ENCODE measurements at places on chromosomes 16 and 17.

GRCh38 chr17:41171886-41172285, 3.9 kb upstream of the KRTAP4-3 start:
- DNase-seq = no peak

GRCh38 chr16:74795104-74795503, 20.5 kb upstream of the FA2H start:
- DNase-seq = no peak

DNA sequence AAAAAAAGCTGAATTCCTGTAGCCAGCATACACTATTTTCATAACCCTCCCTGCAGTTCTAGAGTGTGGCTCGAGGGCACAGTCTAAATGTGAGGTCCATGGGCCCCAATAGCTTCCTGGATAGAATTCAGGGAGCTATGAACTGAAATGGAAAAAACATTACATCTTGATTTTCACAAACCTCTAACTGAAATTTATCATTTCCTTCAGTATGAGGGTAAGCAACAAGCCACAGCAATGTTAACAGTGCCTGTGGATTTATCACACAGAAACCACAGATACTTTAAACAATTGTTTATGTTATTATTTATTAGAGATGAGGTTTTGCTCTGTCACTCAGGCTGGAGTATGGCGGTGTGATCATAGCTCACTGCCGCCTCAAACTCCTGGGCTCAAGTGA, 18.2 kb downstream of the TMEM92 start:
- no peak for DNase-seq

DNA sequence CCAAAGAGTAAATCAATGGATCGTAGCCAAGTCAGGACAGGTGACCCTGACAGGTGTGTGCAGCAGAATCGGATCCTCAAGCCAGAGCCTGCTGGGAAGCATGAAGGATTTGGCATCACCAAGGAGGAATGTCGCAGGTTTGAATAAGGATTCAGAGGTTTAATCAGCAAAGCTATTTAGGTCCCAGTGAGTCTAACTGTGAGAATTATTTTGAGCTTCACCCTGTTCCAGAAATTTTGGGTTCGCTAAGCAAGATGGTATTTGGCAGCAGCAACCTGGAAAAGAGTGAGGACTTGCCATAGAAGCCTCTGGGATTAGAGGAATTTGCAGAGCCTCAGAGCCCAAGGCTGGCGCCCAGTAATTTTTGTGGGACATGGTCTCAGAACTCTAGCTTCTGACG, 173.0 kb downstream of the CCDC182 start:
- DNase-seq = no peak

GRCh38 chr16:105521-105920, 27.5 kb downstream of the MPG start:
- no peak for DNase-seq

GRCh38 chr17:358491-359151, 6.0 kb upstream of the RPH3AL start:
- no peak for DNase-seq

DNA sequence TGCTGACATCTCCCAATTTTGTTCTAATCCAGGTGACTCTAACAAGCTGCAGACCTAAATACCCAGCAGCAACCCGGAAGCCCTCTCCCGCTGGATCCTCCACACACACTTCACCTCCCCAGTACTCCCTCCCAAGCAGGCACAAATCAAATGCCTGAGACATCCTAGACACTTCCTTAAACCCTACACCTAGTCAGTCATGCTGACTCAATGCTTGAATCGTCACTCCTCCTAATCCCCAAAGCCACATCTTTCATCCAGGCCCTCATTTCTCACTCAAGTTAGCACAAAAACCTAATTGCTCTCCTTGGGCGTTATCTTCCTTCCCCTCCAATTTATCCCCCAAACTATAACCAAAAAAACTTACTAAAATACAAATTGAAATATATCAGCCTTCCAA, 32.7 kb downstream of the CMC2 start:
- DNase-seq = no peak

DNA sequence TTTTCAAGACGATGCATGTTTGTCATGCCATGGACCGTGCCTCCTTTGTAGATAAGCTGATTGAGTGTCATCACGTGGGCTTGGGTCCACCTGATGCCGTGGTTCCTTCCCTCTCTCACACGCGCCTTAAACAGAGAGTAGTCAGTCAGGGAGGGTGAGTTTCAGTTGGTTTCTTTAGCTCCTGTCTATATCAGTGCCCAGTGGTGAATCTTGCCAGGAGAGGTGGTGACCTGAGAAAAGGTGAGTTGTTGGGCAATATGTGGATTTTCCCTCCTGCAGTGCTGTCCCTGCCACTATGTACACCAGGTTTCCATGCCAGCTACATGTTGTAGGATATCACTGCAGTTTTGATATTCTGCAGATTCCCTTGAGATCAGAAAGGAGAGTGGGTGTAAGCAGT, 129.7 kb downstream of the LAT start:
- DNase-seq = no peak

- no peak for DNase-seq
Measured at GRCh38 chr16:35752773-35753558, 2293.6 kb downstream of the TP53TG3F start.

DNA sequence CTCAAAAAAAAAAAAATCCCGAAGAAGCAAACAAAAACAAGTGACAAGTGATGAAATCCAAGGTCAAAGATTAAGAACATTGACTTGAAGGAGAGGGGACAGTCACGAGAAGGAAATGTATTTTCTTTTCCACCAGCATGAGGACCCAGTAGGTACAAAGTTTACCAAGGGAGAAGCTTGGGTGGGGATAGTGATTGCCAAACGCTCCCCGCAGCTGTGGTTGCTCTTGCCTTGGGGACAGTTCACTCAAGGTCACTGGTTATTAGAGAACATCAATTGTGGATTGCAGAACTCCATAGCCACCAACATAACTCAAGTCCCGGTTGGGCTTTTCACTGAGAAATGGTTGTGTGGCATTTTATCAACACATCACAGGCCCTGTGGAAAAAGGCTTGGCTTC, 27.0 kb downstream of the RSL1D1 start:
- no peak for DNase-seq

- DNase-seq = no peak
Measured at GRCh38 chr17:82151106-82151957, 53.3 kb upstream of the FASN start.

DNA sequence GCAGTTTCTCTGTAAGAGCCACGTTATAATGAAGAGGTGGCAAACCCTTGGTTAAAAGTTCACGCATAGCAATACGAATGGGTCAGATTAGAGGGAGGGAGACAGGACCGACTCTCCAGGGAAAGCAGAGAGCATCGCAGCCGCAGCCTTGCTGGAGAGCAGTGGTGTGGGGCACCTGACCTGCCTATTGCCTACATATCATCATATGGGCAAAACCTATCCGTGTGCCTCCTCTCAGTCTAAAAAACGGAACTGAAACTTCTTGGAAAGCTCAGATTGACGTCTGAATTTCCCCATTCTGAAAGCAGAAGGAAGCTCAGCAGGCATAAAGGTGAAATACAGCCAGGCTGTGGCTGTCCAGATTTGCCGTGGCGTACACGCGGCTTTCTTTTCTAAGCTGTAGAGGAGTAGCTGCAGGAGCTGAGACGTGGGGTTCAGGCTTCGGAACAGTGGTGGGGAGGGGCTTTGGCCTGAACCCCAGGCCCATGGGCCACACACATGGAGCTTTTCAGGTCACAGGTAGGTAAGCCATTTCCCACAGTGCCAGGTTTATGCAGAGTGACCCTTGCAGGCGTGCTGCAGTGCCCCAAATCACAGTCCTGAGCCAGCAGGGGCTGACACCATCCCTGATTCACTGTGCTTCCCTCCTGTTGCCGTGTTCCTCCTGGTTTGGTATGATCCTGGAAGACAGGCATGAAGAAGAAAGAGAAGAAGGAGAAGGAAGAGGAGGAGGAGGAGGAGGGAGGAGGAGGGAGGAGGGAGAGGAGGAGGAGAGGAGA, 41.6 kb upstream of the TNRC6C start:
- DNase-seq = no peak

DNA sequence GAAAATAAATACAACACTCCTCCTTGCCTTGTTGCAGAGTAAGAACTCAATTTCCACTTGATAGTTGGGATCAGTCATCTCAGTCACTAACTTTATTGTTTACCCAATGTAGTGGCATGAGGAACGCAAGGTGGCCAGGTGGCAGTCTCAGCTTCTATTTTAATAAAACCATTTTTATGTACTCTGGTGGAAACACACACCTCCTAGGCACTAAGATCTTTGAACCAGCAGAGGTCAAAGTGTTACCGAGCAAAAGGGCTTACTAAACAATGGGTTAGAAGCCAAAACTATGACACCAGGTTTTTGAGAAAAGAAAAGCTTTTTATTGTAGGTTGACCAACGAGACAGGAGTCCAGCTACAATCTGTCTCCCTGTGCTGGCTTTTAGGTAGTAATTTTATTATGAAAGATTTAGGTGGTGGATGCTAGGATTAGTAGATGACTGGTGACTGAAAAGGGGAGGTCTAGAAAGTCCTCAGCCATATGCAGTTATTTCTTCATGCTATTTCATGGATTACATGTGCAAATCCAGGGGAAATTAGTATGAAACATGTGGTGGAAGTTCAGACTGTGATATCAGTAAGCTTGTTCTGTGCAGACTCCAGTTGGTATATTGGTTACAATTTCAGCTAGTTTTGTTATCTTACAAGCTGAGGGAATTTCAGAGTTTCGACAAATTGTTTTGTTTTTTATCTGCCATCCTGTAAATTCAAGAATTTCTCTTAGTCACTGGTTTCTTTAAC, 122.3 kb downstream of the PCTP start:
- DNase-seq = no peak

- DNase-seq = no peak
Measured at GRCh38 chr17:64534187-64534586, 27.4 kb downstream of the CEP95 start.

GRCh38 chr16:3546986-3547682, 30.1 kb downstream of the NLRC3 start:
- no peak for DNase-seq

DNA sequence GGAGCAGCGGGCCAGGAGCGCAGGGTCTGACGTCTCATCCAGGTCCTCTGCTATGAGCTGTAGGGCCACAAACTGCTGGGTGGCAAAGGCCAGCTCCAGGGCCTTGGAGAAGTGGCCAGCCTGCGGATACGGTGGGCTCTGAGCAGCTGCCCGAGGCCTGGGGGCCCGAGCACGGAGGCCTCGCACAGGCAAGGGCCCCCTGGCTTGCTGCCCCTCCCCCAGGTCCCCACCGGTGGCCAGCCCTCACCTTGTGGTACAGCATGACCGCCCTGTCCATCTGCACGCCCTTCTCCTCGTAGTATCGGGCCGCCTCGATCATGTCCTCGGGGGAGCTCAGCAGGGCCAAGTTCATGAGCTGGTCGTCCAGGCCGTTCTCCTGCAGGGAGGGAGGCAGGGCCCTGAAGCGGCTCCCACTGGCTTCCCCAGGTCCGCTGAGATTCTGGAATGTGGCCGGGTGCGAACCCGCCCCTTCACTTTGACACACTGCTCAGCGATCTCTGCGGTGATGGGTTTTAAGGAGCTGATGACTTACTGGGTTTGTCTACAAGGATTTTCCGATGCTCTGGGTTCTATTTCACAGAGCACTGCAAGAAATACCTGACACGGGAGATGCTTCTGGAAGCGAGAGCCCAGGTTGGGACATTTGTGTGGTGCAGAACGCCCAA, 9.8 kb upstream of the TMEM204 start:
- DNase-seq = no peak

DNA sequence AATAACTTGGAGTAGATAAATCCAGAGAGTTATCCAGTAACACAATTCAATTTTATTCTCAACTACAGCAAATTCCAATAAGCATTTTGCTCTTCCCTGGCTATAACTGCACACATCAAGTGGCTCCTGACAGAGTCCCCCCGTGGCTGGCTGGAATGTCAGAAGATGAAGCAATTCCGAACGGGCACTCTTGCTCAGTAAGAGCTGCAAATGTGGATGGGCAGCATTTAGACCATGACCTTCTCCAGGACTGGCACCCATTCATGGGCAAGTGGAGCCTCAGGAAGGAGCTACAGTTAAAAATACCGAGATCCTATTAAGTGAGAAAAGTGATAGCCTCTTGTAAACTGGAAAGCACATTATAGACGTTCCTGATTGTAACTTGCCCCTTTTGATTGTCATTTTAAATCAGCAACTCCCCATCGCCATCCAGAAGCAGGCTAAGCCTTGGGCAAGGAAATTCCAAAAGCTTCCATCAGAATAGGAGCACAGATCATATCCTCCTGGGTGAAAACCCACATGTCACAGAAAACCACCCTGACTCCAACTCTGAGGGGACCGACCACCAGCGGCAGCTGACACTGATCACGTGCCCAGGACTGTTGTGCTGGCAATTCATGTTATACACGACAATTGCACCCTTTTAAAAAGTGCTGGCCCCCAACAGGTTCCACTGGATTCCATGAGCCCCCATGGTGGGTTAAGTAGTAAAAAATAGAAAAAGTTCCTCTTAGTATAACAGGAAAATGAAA, 7.1 kb downstream of the UBE2O start:
- DNase-seq = no peak

DNA sequence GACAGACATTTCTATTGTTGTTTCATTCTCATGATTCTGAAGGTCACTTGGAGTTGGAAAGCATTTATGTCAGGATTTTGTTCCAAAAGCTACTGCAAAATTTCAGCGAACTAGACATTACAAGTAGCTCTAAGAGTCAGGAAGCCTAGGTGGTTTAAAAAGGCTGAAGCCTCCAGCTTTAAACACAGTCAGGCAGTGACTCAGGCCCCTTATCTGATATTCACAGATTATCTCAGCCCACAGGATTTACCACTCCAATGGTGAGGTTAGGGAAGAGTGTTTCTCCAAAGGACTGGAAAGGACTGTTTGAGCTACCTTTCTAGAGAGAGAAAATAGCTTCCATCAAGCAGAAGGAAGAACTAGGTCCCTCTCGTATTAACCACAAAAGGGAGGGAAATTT, 624.4 kb upstream of the C16orf82 start:
- no peak for DNase-seq

GRCh38 chr17:82065638-82066303, at the start of gene DUS1L:
Gene DUS1L (minus strand): TSS chr17:82065804. CDS start chr17:82065059, 745 bp downstream.
- peak; percentile 89 for DNase-seq

- no peak for DNase-seq
Measured at GRCh38 chr16:54269461-54269860, 17.1 kb downstream of the IRX3 start.

DNA sequence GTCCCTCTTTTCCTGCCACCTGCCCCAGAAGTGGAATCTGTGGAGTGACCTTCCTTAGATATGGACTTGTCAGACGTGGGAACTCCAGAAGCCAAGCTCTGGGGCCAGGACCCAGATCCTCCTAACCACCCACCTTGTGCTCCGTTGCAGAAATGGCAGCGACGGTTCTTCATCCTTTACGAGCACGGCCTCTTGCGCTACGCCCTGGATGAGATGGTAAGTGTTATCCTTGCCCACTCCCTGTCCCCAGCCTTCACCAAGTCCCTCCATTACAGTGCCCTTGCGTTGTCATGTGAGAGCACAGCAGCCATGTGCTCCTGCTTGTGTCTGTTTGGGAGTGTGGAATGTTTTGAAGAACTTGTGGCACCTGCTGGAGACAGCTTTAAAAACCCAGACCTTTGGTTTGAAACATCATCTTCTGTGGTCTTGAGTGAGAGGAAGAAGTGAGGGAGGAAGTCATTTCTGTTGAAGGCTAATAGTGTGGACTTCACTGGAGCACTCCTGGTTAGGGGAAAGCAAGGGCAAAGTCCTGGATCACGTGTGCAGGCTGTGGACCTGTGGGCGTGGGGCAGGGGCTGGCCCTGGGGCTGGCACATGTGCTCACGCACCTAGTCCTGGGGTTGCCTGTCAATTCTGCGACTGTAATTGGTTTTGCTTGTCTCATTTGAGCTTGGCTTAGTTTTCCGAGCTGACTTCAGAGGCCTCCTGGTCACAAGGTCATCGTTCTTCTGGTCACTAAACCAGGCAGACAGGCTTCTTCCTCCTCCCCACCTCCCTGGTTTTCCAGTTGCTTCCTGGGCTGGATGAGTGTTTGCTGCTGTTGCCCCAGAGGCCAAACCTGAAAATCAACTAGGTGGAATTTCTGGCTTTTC, 35.8 kb downstream of the MPRIP start:
- DNase-seq = no peak
